ENCODE measurements at places on chromosomes 3 and 15.

DNA sequence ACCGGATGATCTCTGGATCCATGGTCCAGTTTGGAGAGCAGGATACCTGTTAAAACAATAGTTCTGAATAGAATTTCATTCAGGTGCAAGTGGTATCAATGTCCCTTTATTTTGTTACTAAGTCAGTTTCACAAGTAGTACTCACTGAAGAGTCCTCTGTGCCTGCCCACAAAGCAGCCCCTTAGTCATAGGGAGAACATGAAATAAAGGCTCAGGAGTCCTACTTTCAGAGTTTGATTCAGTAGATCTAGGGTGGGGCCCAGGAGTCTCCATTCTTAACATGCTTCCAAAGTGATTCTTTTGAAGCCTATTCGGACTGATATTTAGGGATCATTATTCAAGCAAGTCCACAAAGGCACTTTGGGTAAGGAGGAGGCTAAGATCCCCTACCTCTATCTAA is 79.8 kb upstream of the ACKR4 start:
- no peak for DNase-seq

DNA sequence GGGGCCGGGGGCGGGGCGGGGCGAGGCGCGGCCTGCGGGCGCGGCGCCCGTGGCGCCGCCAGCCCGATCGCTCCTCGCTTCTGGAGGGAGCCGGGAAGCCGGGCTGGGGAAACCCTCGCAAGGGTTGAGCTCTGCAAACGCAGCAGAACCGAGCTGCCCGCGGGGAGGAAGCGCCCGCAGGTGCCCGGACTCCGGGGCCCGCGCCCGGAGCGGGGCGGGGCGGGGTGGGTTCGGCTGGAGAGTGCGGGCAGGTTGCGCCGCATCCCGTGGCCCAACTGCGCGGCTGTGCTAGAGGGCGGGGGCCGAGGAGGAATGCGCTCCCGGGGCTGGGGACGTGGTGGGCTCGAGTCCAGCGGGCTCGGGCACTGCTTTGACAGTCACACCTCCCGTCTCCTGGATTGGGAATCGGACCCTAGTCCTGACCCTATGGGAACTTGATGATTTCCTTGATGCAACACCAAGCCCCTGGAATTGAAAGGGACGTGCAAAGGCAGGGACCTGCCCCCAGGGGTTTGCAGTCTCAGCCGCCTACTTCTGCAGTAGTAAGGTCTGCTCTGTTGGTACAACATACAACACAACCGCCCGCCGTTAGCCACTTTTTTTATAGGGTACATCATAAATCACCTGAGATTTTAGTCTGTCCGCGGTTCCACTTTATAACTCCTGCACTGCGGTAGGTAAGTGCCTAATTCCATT is 34.3 kb downstream of the ZBTB38 start:
- peak; percentile 71 for DNase-seq

- no peak for DNase-seq
Measured at GRCh38 chr3:179268400-179269051, 17.6 kb upstream of the KCNMB3 start.

DNA sequence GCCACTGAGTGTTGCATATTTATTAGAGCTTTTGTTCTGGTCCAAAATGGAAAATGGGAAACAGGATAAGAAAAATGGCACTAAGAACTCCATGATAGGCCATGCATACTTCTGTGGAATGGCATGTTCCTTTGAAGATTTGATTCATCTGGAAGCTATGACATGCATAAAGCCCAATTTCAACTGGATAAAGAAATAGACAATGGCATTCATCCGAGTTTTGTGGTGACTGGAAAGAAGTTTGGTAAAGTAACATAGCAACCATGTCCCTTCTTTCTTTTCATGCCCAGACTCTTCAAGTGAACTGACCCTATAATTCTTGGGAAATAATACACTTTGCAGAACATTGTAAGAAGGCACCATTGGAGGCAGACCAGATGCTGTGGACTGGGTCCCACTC is 368.4 kb upstream of the IL12A start:
- no peak for DNase-seq

GRCh38 chr3:45777111-45777745 is 19.1 kb downstream of the SLC6A20 start:
- no peak for DNase-seq

- DNase-seq = no peak
Measured at GRCh38 chr15:50884540-50884939, 23.9 kb upstream of the AP4E1 start.

GRCh38 chr3:82030916-82031315 is 269.5 kb upstream of the GBE1 start:
- DNase-seq = no peak

GRCh38 chr15:63043335-63044076 is 959 bp downstream of the TPM1 start:
- no peak for DNase-seq

DNA sequence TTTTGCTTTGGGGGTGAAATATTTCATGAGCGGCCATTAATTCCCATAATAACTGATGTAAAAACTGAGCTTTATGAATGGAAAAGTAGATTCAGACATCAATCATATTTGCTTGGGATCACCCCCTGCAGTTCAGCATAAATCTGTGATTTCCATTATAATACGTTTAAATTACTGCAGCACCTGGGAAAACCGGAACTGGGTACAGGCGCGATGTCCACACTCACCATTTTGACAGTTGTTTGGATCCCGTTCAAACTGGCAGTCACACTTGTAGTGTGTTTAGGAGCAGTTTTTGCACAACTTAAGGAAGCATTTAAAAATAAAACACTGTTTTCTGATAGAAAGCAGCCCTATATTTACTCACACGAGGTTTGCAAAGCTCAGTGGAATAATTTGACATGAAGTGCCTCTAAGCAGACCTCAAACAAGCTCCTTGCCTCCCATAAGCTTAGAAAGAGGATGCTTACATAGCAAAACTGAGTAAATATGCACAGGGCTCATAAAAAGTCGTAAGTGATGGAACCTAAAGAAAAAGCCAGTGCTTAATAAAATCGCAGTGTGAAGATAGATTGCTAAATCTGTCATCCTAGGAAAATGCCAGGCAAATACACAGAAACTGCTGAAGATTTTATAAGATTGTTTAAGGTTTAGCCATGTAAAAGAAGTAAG is 377.6 kb downstream of the PTPRG start:
- no peak for DNase-seq

DNA sequence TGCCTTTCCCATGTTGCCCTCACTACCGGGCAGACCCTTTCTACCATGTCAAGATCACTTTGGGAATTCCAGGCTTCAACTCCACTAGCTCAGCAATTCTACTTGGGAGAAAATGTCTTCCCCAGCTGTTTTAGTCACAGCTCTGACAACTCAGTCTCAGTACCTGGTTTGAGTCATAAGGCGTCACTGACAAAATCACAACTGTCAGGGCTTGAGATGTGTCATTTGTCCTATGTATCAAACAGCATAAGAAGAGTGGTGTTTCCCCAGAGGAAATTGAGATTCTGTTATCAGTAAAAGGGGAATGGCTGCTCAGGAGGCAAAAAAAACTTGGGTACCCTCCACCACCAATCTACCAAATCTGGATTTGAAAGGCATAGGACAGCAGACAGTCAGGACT is 594.9 kb upstream of the SUCLG2 start:
- DNase-seq = no peak

DNA sequence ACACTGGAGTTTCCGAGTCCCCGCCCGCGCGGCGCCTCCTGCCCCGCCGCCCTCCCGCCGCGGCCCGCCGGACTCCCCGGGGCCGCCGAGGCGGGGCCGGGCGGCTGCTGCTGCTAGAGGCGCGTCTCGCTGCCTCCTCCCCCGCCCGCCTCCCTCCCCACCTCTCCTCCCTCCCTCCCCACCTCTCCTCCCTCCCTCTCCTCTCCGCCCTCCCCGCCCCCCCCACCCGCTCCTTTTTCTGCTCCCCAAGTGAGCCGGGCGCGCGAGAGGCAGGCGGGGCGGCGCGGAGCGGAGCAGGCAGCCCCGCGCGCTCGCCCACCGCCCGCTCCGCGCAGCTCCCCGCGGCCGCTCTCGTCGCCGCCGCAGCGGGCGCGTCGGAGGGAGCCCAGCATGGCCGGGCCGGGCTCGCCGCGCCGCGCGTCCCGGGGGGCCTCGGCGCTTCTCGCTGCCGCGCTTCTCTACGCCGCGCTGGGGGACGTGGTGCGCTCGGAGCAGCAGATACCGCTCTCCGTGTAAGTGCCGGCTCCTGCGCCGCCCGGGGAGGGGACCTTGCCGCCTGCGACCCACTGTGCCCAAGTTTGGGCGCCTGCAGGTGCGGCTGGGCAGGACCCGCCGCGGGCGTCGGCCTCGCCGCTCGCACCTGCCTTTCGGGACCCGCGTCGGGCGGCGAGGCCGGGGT is at the start of gene CACNA2D3:
TSS of gene CACNA2D3 (plus strand) at position 229 of the 679 bp plus-strand sequence.
- DNase-seq = no peak

DNA sequence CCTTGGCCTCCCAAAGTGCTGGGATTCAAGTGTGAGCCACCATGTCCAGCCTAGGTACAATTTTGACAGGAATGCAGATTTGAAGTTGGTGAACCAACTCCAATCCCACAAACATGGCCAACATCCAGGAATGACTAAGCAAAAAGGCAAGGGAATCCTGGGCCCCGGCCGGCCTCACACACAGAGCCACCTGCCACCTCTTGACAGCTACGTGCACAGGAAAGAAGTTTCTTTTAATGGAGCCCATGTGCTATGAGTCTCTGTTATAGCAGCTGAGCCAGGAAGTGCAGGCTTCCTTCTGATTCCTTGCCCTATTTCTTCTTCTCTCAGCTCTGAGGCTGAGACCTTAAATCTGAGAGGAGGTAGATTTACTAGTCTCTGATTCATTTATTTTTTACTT is 8.8 kb downstream of the TMEM40 start:
- DNase-seq = no peak

GRCh38 chr15:37860896-37861295 is 73.5 kb upstream of the TMCO5A start:
- DNase-seq = no peak

DNA sequence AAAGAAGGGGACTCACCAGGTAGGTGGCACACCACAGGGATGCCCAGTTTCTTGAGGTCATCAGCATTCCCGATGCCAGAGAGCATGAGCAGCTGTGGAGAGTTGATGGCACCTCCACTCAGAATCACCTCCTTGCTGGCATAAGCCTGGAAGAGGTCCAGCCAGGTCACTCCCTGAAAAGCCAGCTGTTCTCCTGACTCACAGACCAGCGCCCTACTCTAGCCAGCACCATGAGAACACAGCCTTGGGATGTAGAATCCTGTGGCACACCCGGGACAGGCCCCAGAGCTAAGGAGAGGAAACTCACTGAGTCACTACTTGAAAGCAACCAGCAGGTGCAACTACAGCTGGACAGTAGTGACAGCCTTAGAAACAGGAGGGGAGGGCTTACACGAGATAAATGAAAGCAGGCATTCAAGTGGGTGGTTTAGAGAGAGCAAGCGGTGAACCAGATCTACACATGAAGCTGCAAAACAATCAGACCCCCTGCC is 24.5 kb downstream of the CHDH start:
- no peak for DNase-seq
